Stimulated activated CD4-positive, alpha-beta T cell treated with anti-CD3 and anti-CD28 coated beads, Interleukin-1b, Interleukin-23, amount 100 ng/mL, for 4 hours (primary cell): ENCODE measurements at places on chromosomes 6 and 20.

GRCh38 chr6:159095616-159096015 is 50.8 kb upstream of the TAGAP start:
- DNase-seq = no peak

GRCh38 chr6:44399991-44400390 is 12.5 kb downstream of the CDC5L start:
- no peak for DNase-seq

DNA sequence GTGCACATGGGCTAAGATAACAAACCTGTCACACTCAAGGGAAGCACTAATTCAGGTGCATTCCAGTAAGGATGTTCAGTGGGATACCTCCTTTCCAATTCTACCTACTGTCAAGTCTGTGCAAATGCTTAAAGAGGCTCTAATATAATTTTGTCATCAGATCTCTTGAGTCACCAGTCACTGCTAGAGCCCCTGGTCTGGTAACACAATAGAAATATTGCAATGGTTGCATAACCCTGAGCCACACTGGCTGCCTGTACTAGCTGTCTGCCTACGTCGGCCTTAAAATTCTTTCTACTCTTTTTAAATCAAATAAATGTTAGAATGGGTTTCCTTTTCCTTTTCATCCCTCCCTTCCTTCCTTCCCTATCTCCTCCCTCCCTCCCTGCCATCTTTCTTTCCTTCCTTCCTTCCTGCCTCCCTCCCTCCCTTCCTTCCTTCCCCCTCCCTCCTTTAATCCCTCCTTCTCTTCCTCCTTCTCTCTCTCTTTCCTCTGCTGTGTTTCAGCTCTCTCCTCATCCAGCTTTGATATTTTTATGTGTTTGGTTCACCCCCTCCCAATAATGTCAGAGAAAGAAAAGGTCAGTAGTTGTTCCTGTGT is 28.1 kb upstream of the OLIG3 start:
- no peak for DNase-seq

DNA sequence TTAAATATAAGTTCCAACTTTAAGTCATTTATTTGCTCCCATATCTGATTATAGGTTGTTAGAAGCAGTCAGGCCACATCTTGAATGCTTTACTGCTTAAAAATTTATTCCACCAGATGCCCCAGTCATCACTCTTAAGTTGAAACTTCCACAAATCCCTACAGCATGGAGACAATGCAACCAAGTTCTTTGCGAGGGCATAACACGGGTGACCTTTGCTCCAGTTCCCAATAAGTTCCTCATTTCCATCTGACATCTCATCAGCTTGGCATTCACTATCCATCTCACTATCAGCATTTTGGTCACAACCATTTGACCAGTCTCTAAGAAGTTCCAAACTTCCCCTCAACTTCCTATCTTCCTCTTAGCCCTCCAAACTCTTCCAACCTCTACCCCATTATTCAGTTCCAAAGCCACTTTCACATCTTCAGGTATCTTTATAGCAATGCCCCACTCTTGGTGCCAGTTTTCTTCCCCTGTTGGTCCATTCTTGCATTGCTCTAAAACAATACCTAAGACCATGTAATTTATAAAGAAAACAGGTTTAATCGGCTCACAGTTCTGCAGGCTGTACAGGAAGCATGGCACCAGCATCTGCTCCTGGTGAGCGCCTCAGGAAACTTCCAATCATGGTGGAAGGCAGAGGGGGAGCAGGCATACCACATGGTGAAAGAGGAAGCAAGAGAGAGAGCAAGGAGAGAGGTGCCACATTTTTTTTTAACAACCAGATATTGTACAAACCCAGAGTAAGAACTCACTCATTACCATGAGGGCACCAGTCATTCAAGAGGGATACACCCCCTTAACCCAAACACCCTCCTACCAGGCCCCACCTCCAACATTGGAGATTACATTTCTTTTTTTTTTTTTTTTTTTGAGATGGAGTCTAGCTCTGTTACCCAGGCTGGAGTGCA is 15.9 kb upstream of the ITPR3 start:
- no peak for DNase-seq

DNA sequence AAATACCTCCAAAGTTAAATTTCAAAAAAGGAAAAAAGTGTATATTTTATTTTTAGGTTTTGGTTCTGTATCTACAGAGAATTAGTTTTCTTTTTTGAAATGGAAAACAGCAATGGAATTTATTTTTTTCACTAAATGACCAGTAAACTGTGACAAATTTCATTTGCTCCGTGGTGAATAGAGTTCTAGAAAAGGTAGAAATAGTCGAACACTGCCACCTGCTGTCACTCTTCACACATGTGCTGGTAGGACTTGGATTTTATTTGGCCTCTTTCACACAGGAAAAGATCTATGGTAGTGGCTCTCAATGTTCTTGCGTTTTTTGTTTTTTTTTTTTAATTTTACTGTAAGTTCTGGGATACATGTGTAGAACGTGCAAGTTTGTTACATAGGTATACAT is 312.5 kb downstream of the EYA4 start:
- no peak for DNase-seq

DNA sequence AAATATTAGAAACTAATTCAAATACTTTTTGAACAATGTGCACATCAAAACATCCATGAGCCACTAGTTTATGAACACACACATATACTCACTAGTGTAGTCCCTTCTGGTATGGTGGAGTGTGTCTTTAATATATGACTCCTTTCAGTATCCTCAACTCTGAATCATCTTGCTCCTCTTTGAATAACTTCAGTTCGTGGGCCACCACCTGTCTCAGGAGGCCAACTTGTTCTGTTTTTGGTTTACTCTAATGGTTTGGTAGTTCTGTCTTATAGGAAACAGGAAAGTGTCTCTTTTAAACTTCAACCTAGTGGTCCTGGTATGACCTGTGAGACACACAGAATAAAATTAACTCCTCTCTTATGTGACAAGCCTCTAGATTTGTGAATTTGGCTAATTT is 55.6 kb downstream of the ZNF292 start:
- DNase-seq = no peak

DNA sequence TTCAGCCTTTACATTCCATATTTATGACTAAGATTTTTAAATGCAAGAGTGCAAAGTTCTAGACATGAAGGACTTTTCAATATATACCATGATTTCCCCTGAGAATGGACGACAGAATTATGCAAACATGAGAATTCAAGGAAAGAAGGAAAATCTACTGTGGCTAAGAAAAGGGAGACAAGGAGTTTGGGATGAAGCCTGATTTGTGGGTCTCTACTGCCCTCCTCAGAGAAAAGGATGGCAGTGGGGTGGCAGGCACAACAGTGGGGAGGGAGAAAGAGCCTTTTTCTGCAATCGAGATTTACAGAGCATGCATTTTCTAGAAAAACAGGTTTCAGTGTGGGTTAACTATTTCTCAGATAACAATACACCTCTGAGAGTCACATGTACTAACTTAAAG is 466.9 kb upstream of the NRSN1 start:
- DNase-seq = no peak

DNA sequence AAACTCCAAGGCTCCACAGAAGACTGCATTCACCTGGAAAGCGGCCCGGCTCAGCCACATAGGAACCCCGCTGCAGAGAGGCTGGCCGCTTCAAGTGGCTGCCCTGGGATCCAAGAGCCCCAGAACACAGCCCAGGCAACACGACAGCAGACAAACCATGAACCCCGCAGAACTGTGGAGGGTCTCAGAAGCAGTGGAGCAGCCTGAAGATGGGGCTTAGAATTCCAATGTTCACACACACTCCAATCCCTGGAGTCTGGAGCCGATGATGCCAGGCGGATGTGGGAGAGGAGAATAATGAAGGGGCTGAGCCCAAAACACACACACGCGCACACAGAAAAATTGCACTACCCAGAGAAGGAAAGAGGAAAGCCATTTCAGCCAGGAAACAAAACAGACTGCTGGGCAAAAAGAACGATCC is 52.4 kb downstream of the NINL start:
- DNase-seq = no peak

- no peak for DNase-seq
Observed at GRCh38 chr6:13916230-13916944, 8.4 kb upstream of the RNF182 start.

GRCh38 chr20:888057-888456 is 28.1 kb downstream of the ANGPT4 start:
- no peak for DNase-seq

DNA sequence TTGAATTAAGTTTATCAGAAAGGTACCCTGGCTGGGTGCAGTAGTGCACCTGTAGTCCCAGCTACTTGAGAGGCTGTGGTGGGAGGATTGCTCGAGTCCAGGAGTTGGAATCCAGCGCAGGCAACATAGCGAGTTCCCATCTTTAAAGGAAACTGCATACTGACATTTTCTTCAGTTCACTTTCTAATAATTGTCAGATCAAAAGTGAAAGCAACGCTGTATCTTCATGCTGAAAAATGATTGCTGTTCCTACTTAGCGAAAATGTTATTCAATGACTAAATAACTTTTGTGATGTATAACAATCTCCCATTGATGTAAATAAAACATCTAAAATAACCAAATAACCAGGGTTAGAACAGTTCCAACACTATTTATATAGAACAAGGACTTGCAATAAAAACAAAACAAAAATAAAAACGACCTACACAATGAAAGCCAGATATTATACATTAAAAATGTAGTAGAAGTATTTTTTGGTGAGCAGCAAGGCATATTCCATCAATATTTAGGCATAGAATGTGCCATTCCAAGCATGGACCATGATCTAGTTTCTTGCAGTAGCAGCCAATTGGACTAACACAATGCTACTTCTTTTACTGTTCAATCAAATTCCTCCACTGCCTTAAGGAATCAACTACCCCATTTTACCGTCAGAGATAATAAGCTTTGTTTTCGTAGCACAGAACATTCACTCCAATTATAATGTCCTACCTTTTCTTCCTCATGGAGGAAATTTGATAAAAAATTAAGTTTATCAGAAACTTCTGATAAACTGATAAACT is 1.5 kb downstream of the LATS1 start:
- no peak for DNase-seq

DNA sequence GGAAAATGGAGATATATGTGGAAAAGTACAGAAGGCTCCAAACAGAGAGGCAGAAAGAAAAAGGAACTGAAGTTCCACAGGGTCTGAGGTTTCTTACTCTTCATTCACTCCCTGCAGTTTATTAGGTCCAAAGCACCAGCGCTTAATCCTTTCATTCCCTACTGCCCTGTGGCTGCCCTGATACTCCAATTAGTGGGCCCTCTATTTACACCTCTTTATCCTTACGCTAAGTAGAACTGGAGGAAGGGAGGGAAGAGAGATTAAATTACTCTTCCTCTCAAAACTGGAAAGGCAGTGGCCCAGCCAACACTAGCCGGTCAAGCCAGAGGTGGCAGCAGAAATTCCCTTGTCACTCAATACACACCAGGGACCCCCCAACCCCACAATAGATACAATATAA is 20.4 kb downstream of the TRERF1 start:
- no peak for DNase-seq

GRCh38 chr6:26476896-26477295 is 19.1 kb downstream of the BTN2A1 start:
- DNase-seq = no peak

DNA sequence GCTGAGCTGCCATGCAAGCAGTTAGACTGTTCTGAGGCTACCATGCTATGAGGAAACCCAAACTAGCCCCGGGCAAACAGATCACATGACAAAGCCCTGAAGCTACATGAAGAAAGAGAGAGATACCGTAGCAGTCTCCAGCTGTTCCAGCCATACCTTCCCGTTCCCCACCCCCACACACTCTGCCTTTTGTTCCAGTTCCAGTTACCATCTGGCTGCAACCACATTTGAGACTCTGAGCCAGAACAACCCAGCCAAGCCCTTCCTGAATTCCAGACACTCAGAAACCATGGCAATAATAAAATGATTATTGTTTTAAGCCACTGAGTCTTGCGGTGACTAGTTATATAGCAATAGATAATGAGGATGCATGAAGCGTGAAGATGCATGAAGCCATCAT is 28.3 kb downstream of the RIN2 start:
- no peak for DNase-seq

DNA sequence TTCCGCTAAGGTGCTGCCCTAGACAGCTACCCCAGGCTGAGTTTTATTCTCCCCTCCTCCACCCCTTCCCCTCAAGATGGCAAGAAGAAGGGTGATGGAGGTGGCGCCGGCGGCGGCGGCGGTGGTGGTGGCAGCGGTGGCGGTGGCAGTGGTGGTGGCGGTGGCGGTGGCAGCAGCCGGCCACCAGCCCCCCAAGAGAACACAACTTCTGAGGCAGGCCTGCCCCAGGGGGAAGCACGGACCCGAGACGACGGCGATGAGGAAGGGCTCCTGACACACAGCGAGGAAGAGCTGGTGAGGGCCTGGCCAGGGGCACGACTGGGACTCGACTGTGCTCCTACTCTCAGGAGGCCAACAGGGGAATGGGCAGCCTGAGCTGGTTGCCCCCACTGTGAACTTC is 35.1 kb downstream of the EIF2S2 start:
- no peak for DNase-seq

DNA sequence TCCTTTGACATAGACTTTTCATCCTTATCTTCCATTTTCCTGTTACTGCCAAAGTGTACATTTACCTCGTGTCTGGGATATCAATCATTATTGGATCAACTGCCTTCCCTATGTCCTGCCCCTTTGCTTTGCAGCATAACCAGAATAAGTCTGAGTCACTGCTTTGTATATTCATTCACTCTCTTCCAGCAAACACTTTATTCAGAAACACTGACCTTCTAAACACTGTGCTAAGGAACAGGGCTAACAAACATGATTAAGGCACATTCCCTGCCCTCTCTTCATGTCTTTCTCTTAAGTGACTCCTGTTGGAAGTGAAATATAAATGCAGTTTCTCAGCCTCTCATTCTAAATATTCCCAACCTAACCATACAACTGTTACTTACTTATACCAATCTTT is 66.9 kb downstream of the COL19A1 start:
- no peak for DNase-seq

DNA sequence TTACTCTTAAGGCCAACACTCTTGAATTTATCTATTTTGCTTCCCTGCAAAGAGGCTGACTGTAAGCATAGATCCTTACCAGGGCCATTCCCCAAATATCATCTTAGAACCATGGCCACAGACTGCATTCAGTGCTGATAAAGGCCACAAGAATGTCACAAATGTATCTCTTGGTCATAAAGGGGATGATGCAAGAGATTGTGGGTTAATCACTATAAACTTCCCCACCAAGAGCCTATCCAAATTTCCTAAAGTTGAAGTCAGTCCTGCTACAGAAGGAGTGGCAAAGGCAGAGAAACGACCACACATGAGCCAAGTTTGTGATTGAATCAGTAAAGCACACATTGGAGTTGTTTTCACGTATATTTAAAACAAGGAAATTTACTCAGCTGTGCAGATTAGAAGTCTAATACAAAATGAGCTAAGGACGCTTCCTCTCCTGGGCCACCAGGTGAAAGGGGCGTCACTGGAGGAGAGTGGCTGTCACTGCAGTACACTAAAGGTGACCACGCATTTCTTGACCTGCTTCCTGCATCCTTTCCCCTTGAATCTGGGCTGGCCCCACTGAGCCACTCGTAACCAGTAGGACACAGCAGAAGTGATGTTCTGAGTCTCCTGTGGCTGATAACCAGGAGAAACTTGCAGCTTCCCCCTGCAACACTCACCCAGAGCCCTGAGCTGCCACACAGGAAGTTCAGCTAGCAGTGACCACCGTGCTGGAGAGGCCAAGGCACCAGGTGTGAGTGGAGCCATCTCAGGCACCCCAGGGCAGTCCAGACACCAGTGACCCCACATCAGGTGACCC is 181.9 kb downstream of the SYNDIG1 start:
- DNase-seq = no peak

GRCh38 chr20:2084703-2085102 is 16.9 kb upstream of the STK35 start:
- DNase-seq = no peak
